ENCODE measurements at places on chromosomes 7 and 10. TPM values are rescaled to one million over a fixed set of nuclear protein-coding genes. Genes with fewer than 3 reads are reported as not detected.

NKX1-2 gene
- total RNA-seq, result not detected

TRIM50 gene
- not detected for total RNA-seq

EBF3 gene
- 8.4 TPM for total RNA-seq

CFAP43 gene
- total RNA-seq, result 0.19 TPM

SPDYE1 gene
- not detected for total RNA-seq

LRRD1 gene
- total RNA-seq, result 0.51 TPM

TRPV5 gene
- not detected for total RNA-seq

MLXIPL gene
- total RNA-seq, result 4.5 TPM

UCMA gene
- not detected for total RNA-seq

ABCC2 gene
- 2.8 TPM for total RNA-seq

CTBP2 gene
- 85.5 TPM for total RNA-seq

All from aorta (tissue), 5 donors.